ENCODE measurements at places on chromosomes 5 and 9.

DNA sequence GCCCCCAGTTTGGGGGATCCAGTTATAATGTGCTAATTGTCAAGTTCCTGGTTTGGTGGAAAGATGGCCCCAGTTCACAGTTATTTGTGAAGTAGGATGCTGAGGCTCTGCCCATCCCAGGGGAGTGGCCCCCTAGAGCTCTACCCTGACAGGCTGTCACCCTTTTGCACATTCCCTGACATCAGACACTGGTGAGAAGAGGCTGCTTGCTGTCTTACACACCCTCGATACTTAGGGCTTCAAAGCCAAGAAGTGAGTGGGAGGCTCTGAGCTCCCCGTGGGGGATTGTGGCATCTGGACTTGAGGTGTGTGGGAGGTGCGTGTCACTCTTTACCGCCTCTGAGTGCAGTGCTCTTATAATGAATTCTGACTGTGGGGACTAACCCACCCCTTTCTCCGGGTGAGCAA is 168.5 kb downstream of the DOCK2 start:
- no peak for DNase-seq

- DNase-seq, result no peak
Observed at GRCh38 chr5:81724571-81724970, 26.3 kb downstream of the SSBP2 start.

GRCh38 chr5:592158-592557 is 20.0 kb upstream of the CEP72 start:
- DNase-seq, result no peak

DNA sequence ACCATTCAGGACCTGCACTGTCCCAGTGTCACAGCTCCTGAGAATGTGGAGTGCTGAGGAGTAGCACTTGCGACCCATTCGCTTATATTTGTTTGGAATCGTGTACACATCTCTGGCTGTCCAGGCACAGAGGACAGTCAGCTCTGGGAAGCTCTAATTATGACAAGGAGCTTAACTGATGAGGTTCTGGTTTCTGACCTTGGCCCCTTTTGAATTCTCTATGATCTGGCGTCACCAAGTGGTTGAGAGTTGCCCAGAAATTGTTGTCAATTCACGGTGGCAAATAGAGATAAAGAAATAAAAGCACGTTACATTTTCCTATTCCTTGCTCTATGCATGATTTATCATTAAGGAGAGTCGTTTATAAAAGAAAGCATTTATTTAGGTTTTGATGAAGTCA is 34.9 kb upstream of the LECT2 start:
- DNase-seq, result no peak

DNA sequence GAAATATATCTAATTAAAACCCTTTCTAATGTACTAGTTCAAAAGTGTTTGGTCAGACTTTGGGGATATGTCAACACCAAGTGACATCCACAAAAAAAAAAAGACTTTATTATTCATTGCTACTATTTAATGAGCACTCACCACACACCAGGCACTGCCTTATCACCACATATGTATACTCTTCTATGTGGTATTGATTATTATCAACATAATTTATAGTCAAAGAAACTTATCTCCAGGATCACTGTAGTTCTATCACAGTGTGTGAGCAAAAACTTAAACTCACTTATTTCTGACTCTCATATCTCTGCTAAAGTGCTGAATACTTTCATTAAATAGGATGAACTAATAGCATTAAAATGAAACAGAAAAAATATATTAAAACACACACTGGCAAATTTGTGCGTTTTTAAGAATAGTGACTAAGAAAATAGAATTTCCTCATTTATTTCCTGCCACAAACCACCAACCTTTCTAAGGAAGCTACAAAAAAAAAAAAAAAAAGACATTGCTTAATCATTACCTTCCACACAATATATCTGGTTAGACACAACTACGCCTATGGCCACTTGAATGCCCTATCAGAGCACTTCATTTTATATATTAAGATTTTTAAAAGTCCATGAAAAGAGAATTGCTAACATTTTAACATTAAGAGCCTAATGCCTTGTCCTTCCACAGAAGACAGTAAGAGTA is 12.8 kb downstream of the SLCO4C1 start:
- DNase-seq, result no peak

DNA sequence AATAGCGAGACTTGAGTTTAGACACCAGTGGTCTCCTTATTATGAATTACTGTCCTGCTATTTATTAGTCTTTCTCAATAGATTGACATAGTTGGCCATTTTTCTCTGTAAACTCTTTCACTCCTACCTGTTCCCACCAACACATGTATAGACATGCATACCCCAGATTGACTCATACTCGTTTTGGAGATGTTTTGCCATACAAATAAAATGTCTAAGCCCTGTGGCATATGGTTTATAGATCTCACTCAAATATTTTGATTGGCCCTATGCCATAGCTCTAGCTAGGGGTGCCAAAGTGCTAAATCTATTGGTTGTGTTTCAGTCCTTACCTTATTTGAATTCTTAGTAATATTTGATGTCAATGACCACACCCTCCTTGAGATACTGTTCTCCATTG is 42.3 kb downstream of the CAMK4 start:
- DNase-seq, result no peak

GRCh38 chr9:119004618-119004990 is 364.6 kb downstream of the BRINP1 start:
- DNase-seq, result no peak

DNA sequence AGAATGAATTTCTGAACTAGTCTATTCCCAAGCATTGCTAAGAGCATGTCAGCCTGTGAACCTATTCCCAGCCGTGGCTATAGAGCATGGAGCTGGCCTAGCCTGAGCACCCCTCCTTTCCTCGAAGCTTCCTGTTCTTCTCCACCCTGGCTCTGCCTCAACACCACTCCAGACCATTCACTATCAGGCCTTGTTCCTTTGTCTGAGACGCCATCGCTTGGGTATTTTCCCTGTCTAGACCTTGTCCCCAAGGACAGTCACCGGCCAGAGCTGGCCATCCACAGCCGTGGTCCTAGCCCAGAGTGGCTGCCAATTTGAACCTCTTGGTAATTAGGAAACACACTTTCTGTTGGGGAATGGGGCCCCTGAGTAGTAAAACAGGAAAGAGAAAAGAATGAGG is 105.8 kb downstream of the LIFR start:
- DNase-seq, result no peak

DNA sequence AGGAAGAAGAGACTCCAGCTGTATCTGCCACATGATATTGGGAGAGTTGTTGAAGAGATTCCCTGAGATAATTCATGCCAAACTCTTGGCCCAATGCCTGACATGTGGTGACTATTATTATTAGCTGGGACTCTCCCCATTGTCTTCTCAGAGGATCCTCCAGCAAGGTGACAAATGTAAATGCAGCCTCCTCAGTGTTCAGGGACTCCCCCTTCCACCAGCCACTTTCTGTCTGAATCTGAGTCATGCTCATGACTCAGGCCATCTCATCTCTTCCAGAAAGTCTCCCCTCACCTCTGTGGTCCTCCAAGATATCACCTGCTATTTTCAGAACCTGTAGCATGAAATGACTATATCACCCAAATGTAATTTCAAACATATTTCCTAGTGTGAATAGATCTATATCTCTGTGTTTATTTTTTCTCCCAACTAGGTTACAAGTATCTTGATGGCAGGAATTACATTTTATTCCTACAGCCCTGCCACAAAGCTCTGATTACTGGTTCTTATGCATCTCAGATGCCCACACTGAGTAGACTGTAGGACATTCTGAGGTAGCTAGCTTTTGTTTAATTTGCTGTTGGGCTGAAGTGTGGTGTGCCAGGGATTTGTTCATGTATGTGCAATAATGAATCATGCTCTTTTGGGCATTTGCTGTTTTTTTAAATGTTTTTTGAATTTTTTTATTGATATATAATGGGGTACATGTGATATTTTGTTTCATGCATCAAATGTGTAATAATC is 126.6 kb upstream of the IL12B start:
- DNase-seq, result no peak

DNA sequence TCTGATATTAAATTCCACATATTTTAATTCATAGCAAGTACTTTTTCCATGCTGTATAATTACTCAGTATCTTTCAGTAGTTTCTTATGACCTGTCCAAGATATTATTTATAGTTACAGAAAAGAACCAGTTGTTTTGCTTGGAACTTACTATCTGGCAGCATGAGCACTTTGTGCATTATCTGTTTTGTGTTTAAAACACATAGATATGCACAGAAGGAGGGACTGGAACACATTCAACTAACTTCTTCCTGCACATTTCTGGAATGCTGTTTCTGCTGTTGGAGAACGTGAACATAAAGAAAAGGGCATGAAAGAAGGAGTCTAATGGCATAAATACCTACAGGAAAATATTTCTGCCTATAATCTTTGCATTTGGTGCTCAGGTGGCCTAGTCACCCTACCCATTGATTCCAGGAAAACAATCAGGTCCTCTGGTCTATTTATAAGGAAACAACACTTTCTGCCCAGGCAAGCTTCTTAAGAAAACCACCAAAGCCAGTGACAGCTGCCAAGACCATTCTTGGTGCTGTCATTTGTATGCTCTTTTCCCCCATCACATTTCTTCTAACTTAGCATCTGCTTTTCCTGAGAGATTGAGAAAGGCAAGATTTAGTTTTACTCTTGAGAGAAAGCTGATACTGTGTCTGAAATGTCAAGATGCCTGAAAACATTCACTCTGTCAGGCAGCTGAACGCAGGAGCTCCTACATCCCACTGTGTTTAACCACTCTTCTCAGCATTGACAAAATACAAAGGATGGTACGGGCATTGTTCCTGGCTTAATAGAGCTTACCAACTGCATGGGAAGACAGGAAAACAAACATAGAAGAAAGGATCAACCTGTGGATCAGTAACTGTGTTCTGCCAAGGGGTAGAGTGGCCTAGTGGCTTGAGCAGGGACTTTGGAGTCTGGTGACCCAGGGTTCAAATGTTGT is 40.3 kb downstream of the RAB3C start:
- no peak for DNase-seq

DNA sequence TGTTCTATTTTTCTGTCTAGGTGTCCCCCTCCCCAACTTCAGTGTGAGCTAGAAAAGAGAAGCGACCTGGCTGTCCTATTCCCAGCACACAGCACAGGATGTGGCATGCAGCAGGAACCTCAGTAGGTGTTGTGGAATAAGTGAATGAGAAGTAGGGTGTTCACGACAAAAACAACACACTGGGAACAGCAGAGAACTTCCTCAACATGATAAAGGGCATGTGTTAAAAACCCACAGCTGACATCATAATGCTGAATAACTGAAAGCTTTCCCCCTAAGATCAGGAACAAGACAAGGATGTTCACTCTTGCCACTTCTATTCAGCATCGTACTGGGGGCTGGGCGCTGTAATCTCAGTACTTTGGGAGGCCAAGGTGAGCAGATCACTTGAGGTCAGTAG is 155.6 kb upstream of the ZNF618 start:
- DNase-seq, result no peak

Data from stimulated activated CD8-positive, alpha-beta memory T cell treated with anti-CD3 and anti-CD28 coated beads, Interleukin-4, amount 100 ng/mL, for 1 hour (primary cell).